ENCODE measurements at places on chromosomes 3 and 15.

DNA sequence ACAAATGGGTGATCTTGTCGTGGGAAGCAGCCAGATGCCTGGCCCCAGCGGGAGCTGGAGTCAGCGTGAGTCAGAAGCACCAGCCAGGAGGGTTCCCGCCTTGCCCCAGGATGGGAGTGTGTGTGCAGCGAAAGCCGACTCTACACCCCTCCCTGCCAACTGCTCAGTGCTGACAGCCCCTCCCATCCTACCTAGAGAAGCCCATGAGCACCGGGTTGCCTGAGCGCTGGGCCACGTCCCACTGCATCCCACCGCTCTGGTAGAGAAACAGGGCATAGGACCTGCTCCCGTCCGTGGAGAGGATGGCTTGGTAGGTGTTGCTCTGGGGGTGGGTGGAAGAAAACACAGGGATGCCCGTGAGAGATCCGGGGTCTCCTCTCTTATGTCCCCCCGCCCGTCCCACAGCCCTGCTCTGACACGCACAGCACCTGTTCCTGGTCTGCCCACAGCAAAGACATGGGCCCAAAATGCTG lies 42.9 kb downstream of the MUC4 start:
- DNase-seq = no peak

GRCh38 chr3:71102111-71102983 lies 481.2 kb downstream of the FOXP1 start:
- DNase-seq = no peak

DNA sequence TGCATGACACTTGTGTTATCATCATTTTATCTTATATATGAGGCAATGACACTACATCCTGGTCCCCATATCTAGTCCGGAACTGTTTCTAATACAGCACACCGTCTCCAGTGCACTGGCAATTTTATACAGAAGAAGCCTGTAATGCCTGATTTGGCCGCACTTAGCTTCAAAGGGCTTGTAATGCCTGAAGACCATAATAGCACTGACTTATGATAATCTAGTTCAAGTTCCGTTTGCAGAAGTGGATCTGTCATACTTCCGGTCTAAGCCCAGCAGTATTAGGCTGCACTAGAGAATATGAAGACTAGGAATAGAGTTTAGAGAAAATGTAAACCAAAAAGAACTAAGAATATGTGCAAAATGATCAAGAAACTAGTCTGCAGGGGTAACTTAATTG lies 1.3 kb downstream of the BNIP2 start:
- no peak for DNase-seq

DNA sequence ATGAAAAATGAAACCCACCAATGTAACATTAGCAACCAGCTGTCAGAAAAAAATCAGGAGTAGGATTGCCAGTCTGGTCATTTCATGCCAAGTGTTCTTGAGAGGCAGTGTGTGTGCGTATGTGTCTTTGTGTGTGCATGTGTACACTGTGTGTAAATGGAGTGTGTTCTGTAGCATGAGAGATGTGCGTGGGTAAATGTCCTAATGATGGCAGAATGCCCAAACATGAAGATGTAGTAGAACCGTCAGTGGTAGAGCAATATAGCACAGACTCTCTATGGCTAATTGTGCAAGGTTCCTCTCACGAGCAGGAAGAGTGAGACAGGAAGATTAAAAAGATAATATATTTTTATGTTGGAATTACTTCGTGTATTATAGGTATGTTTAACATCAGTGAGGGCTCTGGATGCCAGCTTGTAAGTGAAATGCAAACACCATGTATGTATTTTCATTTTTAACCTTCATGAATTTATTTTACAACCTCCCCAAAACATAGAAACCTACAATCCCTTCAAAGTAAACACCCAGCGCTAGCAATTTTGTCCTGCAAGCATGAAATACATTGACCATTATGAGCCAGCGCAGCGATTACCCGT lies 1038.7 kb downstream of the IGSF11 start:
- no peak for DNase-seq

DNA sequence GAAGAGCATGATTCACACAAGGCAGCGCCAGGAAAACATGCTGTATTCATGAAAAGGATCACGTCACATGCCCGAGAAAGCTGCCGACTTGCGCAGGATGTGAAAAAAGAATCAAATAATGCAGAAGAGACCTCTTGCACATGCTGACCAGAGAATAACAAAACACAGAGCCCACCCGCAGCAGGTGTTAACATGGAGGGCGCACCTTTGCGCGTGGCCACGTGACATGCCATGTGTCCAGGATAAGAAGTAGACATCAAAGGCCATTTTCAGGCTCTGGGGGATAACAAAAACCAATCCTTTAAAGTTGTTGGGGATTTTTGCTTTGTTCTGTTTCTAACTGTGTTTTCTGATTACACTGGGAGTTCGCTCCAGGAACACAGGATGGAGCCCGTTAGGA lies 1332.8 kb downstream of the ZPLD1 start:
- DNase-seq = no peak

DNA sequence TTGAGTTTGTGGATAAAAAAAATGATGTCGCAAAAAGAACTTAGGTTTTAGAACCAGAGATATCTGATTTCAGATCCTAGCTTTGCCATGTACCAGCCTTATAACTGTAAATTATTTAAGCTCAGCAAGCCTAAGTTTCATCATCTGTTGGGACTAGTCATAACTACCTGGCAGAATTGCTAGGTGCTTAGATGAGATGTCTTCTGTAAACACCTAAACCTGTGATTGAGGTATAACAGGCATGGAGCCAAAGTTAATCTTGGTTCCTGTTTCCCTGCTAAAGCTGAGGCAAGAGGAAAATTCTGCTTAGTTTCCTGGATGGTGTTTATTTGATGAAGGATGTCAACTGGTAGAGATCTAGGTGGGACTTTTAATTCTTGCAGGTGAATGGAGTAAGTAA lies 331.3 kb upstream of the RBMS3 start:
- no peak for DNase-seq

- DNase-seq = no peak
Measured at GRCh38 chr15:36332301-36332700, 247.1 kb upstream of the CDIN1 start.

DNA sequence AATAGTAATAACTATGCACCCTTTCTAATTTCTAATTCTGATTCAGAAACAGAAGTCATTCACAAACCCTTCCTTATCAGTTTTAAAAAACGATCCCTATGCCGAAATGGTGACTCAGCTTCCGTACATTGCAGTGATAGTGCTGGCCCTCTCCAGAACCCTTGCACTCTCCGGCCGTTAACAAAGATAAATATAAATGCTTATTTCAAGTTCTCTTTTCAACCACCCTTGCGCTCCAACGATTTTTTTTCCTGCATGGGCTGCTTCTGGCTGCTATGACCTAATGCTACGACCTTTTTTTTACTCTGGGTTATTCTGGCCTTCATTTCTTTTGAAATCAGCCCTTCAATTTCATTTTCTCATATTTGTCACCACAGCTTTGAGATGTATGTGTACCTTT lies 646.2 kb downstream of the NTRK3 start:
- DNase-seq = no peak

DNA sequence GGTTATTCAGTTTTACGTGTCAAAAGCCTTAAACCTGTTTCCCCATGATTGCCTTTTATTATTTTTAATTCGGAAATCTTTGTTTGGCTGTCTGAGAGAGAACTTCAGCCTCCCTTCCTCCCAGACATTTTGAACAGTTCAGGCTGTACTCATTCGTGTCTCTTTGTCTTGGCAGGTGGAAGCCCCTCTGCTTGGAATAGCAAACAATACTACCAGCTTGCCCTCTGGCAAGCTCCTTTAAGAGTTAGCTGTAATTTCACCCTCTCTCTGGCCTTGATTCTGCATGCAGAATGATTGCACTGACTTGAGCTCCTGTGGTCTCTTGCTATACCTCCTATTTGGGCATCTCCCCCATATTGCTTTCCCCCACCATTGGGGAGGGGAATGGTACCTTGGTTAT lies 11.7 kb downstream of the IGF1R start:
- DNase-seq = no peak
